ENCODE measurements at places on chromosomes 5 and 9.

DNA sequence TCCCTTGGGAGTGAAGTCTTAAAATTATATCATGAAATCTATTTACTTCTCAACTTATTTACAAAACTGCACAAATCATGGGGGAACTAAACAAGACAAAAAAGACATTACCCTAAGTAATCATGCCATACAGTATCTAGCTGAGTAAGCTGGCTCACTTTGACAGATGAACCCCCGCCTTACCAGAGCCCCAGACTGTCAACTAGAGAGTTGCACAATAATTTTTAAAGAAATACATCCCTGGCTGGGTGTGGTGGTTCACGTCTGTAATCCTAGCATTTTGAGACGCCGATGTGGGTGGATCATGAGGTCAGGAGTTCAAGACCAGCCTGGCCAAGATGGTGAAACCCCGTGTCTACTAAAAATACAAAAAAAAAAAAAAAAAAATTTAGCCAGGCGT is 62.3 kb downstream of the LPAR1 start:
- DNase-seq: no peak

GRCh38 chr9:34651876-34652601 is at the start of gene IL11RA:
TSS of gene IL11RA (plus strand) at chr9:34652185. CDS start at chr9:34655218, 3,033 bp downstream.
- DNase-seq: peak; percentile 83

- no peak for DNase-seq
Measured at GRCh38 chr5:55470282-55470681, 64.5 kb downstream of the PLPP1 start.

- peak; percentile 43 for DNase-seq
Measured at GRCh38 chr5:133727636-133728035, 115.3 kb upstream of the FSTL4 start.

GRCh38 chr5:54254482-54255198 is 55.7 kb downstream of the ARL15 start:
- DNase-seq: peak; percentile 54

DNA sequence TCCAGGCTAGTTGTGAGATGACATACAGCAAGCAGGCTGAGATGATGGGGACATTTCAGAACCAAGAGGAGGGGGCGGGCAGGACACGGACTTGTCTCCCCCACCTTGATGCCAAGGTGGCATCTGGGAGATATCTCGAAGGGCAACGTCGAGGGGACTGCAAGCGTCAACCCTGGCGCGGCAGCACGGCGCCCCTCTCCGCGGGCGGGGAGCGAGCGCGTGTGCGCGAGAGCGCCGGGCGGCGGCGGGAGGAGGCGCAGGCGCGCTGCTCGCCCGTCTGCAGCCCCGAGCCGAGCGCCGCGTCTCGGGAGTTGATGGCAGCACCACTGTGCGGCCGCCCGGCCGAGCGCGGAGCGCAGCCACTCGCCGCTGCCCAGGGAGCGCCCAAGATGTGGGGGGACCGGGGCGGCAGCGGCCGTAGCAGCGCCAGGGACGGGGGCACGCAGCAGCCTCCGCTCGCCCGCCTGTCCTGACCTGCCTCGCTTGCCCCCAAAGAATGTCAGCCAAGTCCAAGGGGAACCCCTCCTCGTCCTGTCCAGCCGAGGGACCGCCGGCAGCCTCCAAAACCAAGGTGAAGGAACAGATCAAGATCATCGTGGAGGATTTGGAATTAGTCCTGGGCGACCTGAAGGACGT is at the start of gene PRR16:
Gene PRR16, plus strand, starts transcription at position 310 of the 636 bp plus-strand sequence.
- peak; percentile 69 for DNase-seq

DNA sequence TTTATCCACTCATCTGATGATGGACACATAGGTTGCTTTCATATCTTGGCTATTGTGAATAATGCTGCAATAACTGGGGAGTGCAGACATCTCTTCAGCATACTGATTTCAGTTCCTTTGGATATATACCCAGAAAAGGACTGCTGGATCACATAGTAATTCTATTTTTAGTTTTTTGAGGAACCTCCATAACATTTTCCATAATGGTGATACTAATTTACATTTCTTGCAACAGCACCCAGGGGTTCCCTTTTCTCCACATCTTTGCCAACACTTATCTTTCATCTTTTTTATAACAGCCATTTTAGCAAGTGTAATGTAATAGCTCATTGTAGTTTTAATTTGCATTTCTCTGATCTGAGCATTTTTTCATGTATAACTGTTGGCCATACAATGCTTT is 34.1 kb upstream of the NR4A3 start:
- no peak for DNase-seq

GRCh38 chr5:2627867-2628266 is 123.6 kb downstream of the IRX2 start:
- no peak for DNase-seq

DNA sequence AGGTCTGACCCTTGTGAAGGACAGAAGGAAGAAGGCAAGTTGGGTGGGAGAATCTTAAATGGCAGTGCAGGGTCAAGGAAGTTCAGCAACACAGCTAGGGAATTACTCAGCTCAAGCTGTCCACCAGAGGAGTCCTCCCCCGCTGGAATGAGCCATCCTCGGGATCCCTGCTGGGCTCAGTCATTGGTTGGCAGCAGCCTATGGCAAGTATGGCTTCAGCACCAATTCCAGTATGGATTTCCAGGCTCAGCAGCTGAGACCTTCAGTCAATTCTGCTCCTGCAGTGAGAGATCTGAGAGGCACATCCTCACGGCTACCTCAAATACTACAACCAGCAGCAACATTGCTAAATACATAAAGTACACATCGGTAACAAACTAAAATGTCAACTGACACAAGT is 280.6 kb upstream of the PIK3R1 start:
- DNase-seq: no peak

GRCh38 chr5:134245692-134246091 is 19.8 kb upstream of the PPP2CA start:
- no peak for DNase-seq

DNA sequence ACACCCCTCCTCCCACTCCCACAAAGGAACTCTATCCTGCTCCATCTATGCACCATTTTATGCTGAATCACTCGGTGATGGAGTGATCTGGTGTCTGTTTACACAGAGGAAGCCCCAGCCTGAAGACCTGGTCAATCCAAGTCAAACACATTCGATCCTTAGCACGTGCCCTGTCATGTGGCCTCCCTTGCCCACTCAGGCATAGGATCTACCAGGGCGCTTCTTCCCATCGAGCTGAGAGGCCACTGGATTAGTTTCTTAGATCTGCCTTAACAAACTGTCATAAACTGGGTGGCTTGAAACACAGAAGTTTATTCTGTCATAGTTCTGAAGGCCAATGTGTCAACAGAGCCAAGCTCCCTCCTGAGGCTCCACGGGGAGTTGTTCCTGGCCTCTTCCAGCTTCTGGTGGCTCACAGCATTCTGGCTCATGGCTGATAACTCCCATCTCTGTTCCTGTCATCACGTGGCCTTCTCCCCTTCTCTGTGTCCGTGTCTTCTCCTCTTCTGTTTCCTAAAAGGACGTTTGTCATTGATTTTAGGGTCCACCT is 34.2 kb downstream of the FOXI1 start:
- no peak for DNase-seq

- DNase-seq: peak; percentile 59
Measured at GRCh38 chr5:172640822-172641358, at the start of gene NEURL1B. TSS of gene NEURL1B (plus strand) at chr5:172641263. CDS start at chr5:172641407, 144 bp downstream.

- DNase-seq: no peak
Measured at GRCh38 chr9:36036253-36036779, 397 bp upstream of the RECK start.

DNA sequence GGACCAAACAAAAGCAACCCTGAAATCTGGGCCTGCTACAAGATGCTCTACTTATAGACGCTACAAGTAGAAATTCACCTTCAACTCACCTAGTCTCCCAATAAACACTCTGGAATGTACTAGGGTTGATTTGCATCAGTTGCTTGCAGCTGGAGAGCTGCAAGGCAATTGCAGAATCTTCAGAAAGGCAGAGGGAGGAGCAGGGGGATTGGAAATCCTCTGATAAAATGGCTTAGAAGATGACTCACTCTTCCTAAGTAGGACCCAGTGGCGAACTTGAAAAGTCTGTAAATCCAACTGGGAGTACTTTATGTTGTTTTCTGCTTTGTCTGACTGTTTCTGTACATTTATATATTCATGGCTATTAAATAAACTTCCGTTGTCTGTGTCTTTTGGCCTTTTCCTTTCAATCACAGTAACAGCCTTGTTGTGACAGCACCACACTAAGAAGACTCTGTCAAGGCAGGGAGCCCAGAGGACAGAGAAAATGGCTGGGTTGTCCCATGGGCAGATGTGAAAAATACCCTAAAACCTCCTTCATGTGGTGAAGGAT is 14.7 kb upstream of the MLLT3 start:
- DNase-seq: peak; percentile 11

DNA sequence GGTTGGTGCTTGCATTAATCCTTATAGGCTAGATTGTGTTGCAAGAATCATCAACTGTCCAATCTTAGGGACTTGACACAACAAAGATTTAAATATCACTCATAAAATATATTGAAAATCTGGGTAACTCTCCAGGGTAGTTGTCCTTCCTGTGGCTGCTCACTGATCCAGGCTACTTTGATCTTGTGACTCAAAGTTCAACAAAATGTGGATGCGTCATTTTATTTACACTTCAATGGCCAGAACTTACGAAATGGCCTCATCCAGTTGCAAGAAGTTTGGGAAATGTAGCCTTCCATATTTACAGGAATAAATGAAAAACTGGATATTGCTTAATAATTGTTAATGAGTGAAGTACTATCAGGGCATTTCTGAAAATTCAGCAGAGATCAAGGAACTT is 235.5 kb upstream of the ACTBL2 start:
- no peak for DNase-seq

DNA sequence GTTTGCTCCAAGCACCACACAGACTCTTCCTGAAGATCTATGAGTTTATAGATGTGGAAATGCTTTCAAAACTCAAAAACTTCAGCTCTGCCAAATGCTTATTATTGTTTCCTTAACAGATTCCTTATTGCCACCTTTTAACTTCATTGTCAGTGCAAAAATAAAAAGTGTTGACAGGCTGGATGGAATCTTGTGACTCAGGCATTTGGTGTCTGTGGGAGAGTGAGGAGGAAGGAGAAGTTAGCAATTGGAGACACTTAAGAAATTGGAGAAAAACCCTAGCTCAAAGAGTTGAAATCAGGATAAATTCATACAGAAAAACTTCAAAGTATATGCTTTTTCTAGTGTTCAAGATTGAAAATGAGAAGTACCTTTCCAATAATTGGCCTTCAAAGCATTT is 140.6 kb upstream of the PUM3 start:
- no peak for DNase-seq

- DNase-seq: no peak
Measured at GRCh38 chr5:82045554-82046275, 73.9 kb downstream of the ATG10 start.

DNA sequence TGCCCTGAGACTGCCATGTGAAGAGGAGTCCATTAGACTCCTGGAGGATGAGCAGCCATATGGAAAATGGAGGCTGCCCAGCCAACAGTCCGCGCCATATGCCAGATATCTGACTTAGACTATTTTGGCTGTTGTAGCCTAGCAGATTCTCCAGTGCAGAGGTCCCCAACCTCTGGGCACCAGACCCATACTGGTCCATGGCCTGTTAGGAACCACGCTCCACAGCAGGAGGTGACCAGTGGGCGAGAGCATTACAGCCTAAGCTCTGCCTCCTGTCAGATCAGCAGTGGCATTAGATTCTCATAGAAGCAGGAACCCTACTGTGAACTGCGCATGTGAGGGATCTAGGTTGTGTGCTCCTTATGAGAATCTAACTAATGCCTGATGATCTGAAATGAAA is 851.9 kb downstream of the NR2F1-AS1 start:
- no peak for DNase-seq

DNA sequence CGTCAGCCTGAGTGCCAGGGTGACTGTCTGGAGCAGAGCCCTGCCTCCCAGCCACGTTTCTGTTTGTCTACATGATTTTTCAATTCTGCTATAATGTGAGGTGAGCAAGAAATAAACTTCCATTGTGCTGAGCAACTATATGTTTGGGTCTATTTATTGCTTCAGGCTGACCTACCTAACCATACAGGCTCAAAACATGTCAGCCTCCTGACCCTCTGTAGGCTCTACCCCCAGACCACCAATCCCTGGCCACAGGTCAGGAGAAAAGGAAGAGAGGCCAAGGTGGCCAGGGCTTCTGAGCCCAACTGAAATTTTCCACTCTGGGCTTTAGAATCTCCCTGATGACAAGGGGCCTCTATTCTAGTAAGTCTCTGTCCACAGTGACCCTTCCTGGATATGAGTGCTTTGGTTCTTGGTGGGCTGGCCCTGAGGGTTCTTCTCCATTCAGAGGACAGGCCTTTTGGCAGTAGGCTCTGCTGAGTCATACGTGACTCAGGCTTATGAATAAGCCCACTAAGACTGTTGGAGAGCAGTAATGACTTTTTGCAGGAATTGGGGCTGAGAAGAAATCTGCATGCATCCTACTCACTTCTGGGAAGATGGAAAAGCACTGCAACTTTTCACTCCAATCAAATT is 117.2 kb upstream of the TBCA start:
- DNase-seq: peak; percentile 96

DNA sequence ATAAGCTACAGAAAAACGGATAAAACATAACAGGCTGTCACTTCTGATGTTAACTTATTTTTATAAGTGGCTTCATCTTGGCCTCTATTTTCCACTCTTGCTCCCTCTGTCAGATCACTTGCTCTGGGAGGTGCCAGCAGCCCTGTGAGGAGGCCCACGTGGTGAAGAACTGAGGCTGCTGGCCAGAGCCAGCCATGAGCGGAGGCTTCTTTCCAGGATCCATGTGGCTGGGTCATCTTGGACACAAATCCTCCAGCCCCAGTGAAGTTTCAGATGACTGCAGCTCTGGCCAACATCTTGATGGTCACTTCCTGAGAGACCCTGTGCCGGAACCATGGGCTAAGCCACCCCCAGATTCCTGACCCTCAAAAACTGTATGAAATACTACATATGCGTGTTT is 7.5 kb upstream of the CMBL start:
- DNase-seq: no peak

- DNase-seq: no peak
Measured at GRCh38 chr5:122314036-122314435, 2.0 kb downstream of the SNCAIP start.

- DNase-seq: peak; percentile 52
Measured at GRCh38 chr9:5013374-5013773, 28.3 kb downstream of the JAK2 start.

GRCh38 chr5:124718380-124718789 is 28.1 kb downstream of the ZNF608 start:
- no peak for DNase-seq

DNA sequence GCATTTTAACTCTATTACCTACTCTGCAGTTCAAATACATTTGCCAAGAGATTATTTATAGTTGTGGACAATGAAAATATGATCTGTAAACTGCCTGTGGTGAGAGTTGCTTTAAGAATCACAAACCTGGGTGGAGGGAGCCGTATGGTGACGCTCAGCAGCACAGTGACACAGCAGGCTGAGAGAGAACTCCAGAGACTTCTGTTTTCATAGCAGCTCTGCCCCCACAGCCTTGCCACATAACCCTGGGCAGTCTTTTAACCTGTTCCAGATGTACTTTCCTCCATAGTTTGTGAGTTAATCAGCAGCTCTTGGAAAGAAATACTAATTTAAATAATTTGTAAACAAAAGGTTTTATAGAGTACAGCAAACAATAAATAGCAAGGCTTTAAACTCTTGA is 450.5 kb downstream of the ELAVL2 start:
- no peak for DNase-seq
